ENCODE measurements at places on chromosomes 5 and 9. TPM values are rescaled to one million over a fixed set of nuclear protein-coding genes. Genes with fewer than 3 reads are reported as not detected.

The IL3 gene
- polyA plus RNA-seq, result not detected

The MSH3 gene
- 4.2 TPM for polyA plus RNA-seq

The LURAP1L gene
- 3.0 TPM for polyA plus RNA-seq

The ACER2 gene
- polyA plus RNA-seq, result 2.9 TPM

The IFNA2 gene
- not detected for polyA plus RNA-seq

The SHB gene
- 14.5 TPM for polyA plus RNA-seq

The ARAP3 gene
- 12.4 TPM for polyA plus RNA-seq

The SPOUT1 gene
- polyA plus RNA-seq, result 11.9 TPM

The CCL28 gene
- polyA plus RNA-seq, result 1.4 TPM

The FSTL4 gene
- not detected for polyA plus RNA-seq

The PRDM9 gene
- not detected for polyA plus RNA-seq

The RAB3C gene
- 0.34 TPM for polyA plus RNA-seq

The AQP3 gene
- 18.7 TPM for polyA plus RNA-seq

The PNPLA7 gene
- 5.5 TPM for polyA plus RNA-seq

Data from right cardiac atrium (tissue), 5 donors.